ENCODE measurements at places on chromosomes 4 and X.

- DNase-seq: no peak
Observed at GRCh38 chrX:31038575-31039326, 33.1 kb downstream of the FTHL17 start.

DNA sequence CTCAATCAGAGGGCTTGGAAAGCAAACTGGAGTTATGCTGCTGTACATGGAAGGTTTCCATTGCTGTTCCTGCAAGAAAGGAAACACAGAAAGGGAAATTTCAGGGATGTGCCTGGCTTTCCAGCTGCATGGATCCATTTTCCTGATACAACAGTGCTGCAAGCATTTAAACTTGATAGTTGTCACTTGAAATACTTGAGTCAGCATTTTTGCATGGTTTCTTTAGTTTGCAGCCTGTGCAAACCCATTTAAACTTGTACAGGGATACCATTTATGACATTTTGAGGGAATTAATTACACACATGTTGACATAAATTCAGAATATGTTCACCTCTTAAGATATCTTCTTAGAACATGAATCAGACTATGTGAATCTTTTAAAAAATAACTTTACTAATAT, 131.1 kb upstream of the RASGEF1B start:
- no peak for DNase-seq

DNA sequence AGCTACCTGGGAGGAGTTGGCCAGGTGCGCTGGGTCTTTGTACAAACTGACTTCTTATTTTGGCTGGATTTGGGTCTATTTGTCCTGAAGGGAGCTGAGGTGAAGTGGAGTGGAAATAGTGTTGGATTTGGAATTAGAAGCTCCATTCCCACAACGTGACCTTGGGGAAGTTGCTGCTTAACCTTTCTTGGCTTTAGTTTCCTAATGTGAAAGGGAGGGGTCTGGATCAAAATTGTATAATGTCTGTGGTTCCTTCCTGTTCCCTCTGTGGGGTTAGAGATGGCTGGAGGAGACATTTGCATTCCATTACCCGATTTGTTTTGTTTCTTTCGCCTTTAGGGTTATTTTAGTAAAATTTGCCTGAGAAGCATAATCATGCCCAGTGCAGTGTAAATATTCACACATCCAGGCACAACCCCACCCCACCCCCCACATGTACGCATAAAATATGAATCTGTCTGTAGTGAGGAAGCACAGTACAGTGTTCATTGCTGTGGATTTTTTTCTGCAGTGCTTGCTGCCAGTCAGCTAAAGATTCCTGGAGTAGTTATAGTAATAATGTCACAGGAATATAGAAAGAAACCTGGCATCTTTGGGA, 21.5 kb downstream of the JADE1 start:
- DNase-seq: no peak

DNA sequence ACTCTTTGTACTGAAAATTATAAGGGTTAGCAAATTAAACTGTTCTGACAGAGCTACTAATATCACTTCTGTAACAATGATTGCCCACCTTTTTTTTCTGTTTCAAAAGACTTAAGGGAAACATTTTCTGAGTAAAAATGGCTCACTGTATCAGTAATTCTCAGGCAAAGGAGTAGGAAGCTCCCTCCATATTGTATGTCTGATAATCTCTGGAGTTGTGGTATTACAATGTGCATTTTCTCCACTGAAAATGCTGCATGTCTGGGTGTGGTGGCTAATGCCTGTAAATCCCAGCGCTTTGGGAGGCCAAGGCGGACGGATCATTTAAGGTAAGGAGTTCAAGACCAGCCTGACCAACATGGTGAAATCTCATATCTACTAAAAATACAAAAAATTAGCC, 4.4 kb upstream of the STAP1 start:
- no peak for DNase-seq

DNA sequence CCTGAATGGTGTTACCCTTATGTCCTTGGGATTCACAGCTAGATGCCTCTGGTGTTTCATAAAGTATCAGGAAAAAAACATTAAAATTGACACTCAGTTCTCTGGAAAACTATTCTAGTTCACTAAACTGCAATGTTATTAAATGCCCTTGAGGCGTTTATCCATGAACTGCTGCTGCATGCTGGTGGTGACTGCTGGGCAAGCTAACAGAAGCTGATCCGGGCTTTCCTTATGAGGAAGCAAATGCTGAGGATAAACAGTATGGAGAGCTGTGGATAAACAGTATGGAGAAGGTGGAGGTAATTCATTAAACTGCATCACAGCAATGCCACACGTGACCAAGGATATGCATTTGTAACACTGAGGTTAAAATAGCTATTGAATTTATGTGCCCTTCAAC, 227.0 kb downstream of the NR3C2 start:
- DNase-seq: no peak

- DNase-seq: no peak
Observed at GRCh38 chrX:43808231-43808630, 74.0 kb downstream of the MAOB start.

GRCh38 chr4:184812199-184812542, 13.6 kb downstream of the ACSL1 start:
- no peak for DNase-seq

DNA sequence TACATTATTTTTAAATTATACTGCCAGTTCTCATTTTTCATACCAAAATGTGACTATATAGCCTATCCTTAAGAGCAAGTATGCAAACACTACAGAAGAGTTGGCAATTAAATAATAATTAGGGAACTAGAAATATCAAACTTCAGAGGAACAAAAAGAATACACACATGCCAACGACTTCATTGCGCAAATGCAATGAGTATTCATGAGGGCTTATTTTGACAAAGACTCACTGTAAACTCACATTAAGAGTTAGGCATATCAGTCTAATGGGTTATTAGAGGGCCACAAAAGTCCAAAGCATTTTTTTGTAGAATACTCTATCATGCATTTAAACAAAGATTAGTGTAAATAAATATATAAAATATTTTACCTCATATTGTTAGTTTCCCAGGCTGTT, 31.6 kb downstream of the SLC10A7 start:
- no peak for DNase-seq

DNA sequence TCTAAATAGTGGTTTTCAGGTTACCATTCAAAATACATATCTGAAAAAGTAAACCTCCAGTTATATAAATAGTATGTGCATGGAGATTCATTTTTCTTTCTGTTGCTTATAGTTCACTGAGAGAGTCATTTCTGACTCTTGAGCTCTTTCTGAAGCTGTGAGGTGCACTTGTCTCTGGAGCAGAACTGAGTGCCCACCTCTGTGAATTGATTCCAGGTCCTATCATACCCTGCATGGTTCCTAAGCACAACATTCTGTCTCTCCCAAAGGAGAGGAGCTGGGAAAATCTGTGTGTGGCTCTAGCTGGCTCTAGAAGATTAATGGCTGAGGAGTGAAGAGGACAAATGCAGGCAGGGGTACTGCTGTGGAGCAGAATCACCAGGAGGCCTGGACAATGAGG, 161.6 kb upstream of the HCCS start:
- no peak for DNase-seq

DNA sequence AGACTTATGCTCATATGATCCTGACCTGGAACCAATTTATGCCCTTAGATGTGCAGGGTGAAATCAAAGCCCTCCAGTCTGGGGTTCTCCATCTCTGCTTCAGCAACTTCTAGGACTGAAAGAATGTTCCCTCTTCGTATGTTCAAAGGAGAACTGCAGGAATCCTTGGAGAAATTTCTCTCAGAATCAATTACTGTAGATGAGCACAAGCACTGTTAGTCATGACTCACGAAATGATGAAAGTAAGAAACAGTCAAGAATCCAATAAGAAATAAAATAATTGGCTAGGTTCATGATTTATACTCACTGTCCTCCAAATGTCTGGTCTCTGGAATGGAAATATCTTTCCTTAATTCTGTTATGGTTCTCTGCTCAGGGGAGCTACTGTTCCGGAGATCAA, 348.2 kb downstream of the PDGFC start:
- no peak for DNase-seq

- no peak for DNase-seq
Observed at GRCh38 chr4:39025552-39026085, 6.6 kb downstream of the TMEM156 start.

GRCh38 chrX:124203311-124203710, 129.1 kb upstream of the TEX13D start:
- no peak for DNase-seq

GRCh38 chrX:27863809-27864208, 56.0 kb downstream of the MAGEB10 start:
- no peak for DNase-seq

DNA sequence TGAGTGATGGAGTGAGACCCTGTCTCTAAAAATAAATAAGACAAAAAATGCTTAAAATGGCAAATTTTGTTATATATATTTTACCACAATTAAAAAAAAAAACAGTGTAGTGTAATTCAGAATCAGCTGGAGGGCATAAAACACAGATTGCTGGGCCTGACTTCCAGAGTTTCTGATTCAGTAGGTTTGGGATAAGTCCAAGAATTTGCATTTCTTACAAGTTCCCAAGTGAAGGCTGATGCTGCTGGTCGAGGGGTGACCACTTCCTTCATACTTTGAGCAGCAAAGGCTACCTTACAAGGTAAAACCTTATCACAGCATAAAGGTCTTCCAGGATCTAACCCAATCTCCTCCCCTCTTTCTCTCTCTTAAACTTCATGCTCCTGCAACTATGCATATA, 40.7 kb downstream of the KLHL8 start:
- no peak for DNase-seq

GRCh38 chrX:1246816-1247215, 21.8 kb upstream of the CSF2RA start:
- no peak for DNase-seq

GRCh38 chrX:42694260-42694815, 83.6 kb downstream of the PPP1R2C start:
- DNase-seq: no peak

- DNase-seq: no peak
Observed at GRCh38 chr4:44256414-44256813, 192.2 kb downstream of the KCTD8 start.

GRCh38 chr4:112153211-112153791, 8.0 kb downstream of the FAM241A start:
- no peak for DNase-seq

DNA sequence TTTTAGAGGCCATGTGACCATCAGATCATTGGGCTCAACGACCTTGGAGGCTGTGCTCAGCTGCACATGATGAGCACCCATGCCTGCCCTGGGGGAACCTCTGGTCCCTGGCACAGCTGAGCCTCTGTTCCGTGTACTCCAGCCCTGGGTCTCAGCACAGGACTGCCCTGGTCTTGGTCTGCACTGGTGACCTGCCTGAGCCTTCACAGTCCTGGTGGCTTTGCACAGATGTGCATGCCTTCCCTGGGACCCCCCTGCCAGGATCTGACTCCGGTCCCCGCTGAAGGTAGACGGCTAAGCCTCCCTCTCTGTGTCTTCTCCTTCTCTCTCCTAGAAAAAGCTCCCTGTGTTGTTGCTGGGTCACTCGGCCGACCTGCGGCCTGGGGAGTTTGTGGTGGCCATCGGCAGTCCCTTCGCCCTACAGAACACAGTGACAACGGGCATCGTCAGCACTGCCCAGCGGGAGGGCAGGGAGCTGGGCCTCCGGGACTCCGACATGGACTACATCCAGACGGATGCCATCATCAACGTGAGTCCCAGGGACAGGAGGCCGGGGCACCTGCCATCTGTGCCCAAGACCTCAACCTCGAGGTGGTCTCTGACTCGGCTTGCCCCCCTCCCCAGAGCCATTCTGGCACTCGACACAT, 21.6 kb downstream of the HTRA3 start:
- DNase-seq: no peak

DNA sequence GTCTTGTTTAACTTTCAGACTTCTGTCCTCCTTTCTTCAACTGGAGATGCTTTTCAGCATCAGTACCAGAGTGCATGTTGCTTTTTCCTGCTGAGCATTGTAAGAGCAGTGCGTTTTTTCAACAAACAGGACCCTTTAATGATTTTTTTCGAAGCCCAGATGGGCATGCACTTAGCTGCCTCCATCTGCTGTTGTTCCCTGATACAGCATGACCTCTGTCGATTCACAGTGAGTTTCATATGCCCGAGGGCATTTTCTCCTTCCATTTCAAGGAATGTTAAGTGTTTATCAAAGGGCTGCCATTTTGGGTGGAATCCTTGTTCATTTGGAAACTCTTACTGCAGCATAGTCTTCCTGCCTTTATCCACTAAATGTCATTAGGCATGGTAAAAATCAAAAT, 428.6 kb downstream of the DTHD1 start:
- DNase-seq: no peak

DNA sequence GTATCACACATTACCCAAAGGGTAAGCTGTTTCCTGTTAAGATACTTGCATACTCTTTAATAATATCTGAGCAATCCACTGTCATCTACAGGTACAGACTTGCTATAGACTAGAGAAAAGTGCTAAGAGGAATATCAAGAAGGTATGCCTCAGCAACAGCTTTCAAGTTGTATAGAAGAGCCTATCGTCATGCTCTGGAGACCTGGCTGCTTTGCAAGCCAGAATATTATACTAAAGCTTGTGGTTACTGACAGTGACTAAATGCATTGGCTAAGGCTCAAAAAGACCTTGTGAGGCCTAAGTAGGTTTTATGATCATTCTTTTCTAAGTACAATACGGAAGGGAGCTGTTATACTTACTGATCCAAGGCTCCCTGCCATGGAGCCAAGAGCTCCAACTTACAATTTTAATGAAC, 11.3 kb downstream of the LAMP2 start:
- no peak for DNase-seq

- DNase-seq: no peak
Observed at GRCh38 chrX:16469870-16470269, 180.1 kb upstream of the S100G start.

DNA sequence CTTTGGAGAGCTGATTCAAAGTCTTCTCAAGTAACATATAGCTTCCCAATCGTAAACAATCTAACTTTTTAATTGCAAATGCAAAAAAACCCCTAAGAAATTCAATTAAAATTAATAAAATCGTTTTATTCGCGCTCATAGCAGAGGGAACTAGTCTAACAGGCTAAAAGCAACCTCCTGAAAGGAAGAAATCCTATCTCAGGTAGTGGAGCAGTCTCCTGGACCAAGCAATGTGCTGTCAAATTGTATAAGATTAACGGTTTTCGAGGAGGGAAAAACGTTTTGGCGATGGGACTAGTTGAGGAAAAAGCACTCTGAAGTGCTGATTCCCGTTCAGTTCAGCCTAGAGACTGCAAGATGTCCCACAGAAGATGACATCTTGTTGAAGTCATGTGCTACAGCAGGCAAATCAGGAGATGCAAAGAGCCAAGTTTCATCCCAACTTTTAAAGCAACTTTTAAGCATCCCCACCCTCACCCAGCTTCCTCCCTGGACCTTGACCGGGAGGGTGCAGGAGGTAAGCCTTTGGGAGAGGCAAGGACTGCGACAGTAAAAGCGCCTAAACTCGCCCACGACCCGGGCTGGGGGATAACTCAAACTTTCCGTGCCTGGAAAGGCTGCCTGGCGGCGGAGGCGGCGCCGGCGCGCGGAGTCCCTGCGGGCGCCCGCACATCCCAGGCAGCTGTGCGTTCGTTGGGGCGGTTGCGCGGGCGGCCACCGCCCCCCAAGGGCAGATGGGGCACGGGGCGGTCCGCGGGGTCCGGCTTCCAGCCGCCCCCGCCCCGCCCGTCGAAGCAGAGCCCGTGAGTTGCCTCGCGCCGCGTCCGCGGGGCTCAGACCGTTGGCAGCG, 784 bp downstream of the MAP7D3 start:
- DNase-seq: no peak
